ENCODE measurements at places on chromosomes 11 and 22.

GRCh38 chr11:82673631-82674030 lies 60.0 kb downstream of the FAM181B start:
- DNase-seq, result peak; percentile 55

- no peak for DNase-seq
These were observed 229.7 kb downstream of the FAM76B start for GRCh38 chr11:95559899-95560298.

DNA sequence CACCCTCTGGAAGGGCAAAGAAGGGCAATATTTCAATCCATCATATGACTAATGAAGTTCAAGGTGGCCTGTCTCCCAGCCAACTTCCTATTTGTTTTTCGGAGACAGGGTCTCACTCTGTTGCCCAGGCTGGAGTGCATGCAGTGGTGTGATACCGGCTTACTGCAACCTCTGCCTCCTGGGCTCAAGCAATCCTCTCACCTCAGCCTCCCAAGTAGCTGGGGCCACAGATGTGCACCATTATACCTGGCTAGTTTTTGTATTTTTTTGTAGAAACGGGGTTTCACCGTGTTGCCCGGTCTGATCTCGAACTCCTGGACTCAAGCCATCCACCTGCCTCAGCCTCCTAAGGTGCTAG lies 13.4 kb downstream of the ABTB2 start:
- DNase-seq, result no peak

- no peak for DNase-seq
These were observed 44.8 kb downstream of the ENDOD1 start for GRCh38 chr11:95134491-95134890.

DNA sequence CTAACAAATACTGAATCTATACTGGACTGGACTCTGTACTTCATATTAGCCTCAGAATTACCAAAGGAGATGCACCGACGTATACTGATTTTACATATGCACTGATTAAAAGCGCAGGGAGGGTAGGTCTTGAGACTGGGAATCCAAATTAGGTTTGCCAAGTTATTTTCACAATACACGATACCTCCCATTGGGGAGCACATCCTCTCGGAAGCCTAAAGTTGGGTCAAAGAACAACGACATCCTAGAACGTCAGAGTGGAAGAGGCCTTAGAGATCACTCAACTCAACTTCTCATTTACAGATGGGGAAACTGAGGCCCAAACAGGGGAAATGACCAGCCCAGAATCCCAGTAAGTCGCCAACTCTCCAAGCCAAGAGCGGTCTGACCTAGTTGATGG lies 626 bp downstream of the DNAL4 start:
- no peak for DNase-seq

DNA sequence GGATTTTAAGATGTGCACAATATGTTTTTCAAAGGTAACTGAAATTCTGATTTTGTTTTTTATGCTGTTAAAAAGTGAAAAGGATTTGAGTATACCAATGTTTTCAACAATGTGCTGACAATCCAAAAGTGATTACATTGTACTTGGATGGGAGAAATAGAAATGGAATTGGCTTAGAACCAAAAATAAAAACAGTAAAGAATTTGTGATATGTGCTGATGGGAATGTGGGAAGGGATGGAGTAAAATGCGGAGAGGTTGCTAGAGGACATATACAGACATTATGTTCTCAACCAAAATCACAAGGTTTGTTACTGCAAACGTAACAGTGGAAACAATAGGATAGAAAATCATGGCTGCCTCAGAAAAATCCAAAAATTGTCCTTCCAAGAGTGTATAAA lies 279.3 kb upstream of the TENM4 start:
- DNase-seq, result no peak

DNA sequence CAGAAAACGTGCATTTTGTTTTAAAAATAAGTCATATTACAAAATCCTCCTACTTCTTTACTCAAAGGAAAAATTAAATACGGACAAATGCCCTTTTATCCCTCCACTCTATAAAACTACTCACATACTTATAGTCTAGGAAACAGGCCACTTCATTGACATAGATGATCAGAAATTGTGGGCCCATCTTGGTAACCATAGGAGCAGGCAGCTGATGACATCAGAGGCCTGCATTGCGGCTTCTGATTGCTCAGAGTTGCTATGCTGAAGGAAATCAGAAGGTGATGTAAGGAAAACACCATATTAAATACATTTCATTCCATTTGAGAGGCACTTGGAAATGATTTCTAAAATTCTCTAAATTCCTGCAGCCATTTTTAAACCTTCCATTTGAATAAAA lies 27.0 kb downstream of the FAM76B start:
- DNase-seq, result no peak

DNA sequence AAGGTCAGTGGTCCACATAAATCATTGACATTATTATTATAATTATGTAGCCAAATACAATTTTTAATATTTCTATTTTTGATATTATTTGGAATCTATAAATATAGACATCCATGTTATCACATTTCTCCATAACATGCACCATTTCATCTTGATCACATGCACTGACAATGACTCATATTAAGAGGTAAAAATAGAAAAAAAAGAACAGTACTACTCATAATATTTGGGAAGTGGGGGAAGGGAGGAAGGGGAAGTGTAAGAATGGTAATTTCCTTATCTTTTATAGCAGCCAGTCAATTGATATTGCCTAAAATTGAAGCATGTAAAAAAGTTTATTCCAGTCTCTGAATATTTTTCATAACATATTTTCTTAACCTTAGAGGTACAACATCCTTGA lies 72.3 kb downstream of the ADM start:
- peak; percentile 36 for DNase-seq

GRCh38 chr11:64449381-64450167 lies 90.6 kb downstream of the RPS6KA4 start:
- peak; percentile 83 for DNase-seq

DNA sequence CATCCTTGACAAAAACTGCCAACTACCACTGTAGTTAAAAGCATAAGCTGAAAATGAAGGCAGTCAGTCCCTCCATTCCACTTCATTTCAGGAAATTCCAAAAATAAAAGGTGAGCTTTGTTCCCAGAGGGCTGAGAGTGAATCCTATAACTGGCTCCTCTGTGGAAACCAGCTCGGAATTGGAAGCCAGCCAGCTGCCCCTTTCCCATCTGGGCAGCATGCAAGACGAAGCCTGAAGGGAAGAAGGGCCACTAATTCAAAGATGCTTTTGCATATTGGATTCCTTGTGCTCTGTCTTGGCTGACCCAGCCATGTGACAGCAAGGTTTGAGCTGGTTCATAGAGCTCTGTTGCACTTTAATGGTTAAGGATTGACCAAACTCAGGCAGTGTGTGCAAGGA lies 83.4 kb downstream of the ALX4 start:
- DNase-seq, result no peak

- peak; percentile 79 for DNase-seq
These were observed 17.1 kb downstream of the GRAP2 start for GRCh38 chr22:39917776-39918495.

- peak; percentile 42 for DNase-seq
These were observed 5.2 kb upstream of the ZC3H12C start for GRCh38 chr11:110087812-110088534.

GRCh38 chr11:118849825-118850224 lies 33.9 kb upstream of the CXCR5 start:
- DNase-seq, result no peak

- DNase-seq, result peak; percentile 19
These were observed 139.6 kb downstream of the TRPC6 start for GRCh38 chr11:101444164-101444563.

- no peak for DNase-seq
These were observed 88.9 kb downstream of the RASSF10 start for GRCh38 chr11:13098063-13098462.

- no peak for DNase-seq
These were observed 9.9 kb downstream of the MTMR2 start for GRCh38 chr11:95913830-95914615.

GRCh38 chr22:35498026-35498800 lies 42.4 kb upstream of the RASD2 start:
- no peak for DNase-seq

DNA sequence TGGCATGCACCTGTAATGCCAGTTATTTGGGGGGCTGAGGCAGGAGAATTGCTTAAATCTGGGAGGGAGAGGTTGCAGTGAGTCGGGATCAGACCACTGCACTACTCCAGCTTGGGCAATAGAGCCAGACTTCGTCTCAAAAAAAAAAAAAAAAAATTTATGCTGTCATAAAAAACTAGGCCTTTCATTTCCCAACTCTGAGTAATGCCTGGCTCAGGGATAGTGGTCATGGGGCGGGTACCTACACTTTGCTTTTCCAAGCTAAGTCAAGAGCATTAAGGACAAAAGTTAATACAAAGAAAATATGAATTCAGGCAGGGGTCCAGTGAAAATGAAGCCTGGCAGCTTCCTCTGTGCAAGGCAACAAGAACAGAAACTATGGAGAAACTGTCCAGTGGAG lies 16.3 kb downstream of the CPSF7 start:
- no peak for DNase-seq

- DNase-seq, result peak; percentile 92
These were observed 2.5 kb upstream of the BEST1 start for GRCh38 chr11:61947486-61948210.

DNA sequence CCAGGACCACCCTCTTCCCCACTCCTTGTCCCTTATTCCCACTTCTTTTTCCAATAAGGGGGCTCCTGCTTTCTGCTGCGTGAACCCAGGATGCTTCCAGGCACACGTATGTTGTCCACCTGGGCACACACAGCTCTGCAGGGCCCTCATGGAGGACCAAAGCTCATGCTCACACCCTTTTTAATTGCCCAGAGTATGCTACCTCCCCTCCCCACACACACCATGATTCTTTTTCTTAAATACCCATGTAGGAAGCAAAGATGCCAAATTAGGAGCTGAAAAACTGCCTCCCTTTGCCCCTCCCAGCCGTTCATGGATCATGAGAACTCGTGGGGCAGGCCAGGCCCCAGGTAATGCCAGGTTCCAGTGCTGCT lies 5.1 kb downstream of the NECTIN1 start:
- DNase-seq, result no peak

DNA sequence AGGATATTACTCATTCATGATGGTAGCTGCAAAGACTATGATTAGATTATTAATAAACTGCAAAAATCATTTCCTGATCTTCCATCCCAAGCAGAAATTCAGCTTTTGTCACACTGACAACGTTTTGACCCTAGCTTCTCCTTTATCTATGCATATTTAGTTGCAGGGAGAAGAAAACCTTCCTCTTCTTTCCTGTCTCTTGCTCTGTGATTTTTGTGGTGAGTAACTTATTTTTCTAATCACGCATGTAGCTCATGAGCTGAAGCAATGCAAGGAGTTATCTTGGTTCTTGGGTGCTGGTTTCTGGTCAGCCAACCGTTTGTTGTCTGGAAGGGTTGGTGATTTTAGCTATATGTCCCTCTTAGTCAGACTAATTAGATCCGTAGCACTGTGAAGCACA lies 56.4 kb downstream of the FDX1 start:
- peak; percentile 66 for DNase-seq

DNA sequence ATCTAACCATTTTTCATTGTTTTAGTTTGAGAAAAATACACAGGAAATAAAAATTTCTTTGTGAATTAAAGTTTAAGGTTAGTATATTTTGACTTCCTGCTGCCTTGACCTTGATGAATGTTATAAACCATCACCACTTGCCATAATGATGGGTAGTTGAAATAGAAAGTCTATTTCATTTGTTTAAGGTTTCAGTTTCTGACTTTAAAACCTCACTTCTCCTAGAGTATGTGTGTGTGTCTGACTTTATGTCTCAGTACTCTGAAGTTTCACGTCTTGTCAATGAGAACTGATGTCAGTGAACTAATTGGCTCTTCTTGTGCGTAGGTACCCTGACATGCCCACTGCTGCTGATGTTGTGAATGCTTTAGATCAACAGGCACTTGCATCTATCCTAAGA lies 188.2 kb downstream of the METTL15 start:
- no peak for DNase-seq

GRCh38 chr11:26276798-26277424 lies 55.0 kb upstream of the ANO3 start:
- DNase-seq, result peak; percentile 80

DNA sequence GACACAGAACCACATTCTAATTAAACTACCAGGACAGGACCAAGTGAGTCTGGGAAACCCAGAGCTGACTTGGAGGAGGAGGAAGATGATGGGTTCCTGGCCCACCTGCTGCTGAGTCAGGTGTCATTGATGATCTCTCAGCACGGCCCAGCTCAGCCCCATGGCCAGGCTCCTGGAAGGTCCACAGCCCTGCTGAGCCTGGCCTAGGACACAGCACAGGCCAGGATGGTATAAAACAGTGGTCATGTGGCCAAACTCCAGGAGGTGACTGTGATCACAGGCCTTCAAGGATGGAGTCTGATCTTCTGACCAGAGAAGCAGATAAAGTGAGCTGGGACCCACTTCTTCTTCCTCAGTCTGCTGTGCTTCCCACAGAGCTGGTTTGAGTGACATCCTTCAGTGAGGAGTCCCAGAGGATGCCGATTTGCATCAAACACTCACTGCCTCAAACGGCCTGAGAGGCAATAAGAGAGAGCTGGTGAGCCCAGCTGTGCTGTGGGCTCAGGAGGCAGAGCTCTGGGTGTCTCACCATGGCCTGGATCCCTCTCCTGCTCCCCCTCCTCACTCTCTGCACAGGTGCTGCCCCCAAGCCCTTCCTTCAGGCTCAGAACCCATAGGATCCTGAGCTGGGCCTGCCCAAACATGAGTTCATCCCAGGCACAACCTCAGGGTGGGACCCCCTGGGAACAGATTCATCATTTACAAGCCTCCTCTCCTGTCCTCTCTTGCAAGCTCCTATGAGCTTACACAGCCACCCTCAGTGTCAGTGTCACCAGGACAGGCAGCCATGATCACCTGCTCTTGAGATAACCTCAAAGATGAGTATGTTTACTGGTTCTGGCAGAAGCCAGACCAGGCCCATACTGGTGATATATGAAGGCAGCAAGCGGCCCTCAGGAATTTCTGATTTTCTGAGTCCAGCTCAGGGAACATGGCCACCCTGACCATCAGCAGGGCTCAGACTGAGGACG lies 37.7 kb upstream of the IGLL5 start:
- no peak for DNase-seq

Data from OCI-M1 (cell line).